ENCODE measurements at places on chromosomes 7 and 10. TPM values are rescaled to one million over a fixed set of nuclear protein-coding genes. Genes with fewer than 3 reads are reported as not detected.

SUGCT gene
- 1.3 TPM for total RNA-seq

PRF1 gene
- total RNA-seq = under 0.01 TPM

ATOH7 gene
- not detected for total RNA-seq

TMEM130 gene
- total RNA-seq = not detected

DNA sequence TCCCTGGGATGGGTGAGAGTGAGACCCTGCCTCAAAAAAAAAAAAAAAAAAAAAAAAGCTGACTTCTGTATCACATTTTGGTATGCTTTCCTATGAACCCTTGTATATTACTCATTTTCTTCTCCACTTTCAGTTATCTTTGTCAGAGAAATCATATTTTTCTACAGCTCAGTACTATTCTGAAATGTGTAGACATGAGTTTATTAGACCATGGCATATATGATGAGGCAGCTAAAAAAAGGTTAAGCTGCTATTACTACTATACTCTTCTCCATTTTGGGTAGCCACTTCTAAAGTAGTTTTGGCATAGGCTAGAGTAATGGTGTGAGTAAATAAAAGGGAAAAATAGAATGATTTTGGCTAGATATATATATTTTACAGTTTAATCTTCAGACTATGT is 53.4 kb downstream of the MLLT10 start:
- no peak overlapping the region for H3K27ac ChIP-seq
- H3K36me3 ChIP-seq = peaks cover 33% of the 10 kb centered on the region
- DNase-seq = no peak
- no peak overlapping the region for H3K4me3 ChIP-seq

- H3K4me1 ChIP-seq = peaks cover 56% of the 10 kb centered on the region
- H3K36me3 ChIP-seq = peaks cover 24% of the 10 kb centered on the region
- DNase-seq = peak; percentile 61
- H3K27me3 ChIP-seq = no peaks in the 10 kb centered on the region
These were observed 1.8 kb downstream of the FRAT2 start for GRCh38 chr10:97332591-97333350.

DNA sequence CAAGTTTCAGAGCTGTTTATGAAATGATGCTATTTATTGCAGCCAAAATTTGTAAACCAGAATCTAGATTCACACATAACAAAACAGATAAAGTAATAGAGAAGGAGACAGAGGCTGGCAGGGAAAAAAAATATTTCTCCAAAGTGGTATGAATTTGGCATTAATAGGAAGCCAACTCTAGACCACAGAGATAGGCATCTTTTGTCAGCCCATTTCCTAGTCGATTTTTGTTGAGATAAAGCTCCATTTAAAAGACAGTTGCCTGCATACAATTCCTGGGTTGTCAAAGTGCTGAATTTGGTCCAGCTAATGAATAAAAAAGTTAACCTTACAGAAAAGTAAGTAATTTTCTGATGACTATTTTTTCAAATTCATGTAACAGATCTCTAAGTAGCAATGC is 219.3 kb downstream of the ELMO1 start:
- no peaks in the 10 kb centered on the region for H3K27me3 ChIP-seq
- no peak for DNase-seq
- H3K4me3 ChIP-seq = no peak overlapping the region
- H3K36me3 ChIP-seq = no peaks in the 10 kb centered on the region

DNA sequence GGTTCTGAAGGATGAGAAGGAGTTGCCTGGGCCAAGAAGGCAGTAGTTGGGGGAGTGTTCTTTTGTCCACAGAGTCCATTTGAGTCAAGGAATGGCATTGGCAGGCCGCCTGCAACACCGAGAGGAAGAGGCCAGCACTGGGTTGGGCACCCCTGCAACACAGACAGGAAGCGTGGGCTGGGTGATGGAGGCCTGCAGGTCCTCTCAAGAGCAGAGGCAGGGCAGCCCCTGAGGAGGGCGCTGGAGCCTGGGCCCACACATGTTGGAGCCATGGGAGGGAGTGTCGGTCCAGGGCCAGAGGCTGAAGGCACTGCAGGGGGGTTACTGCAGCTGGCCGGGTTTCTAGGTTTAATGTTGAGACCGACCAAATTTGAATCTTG is 137.3 kb downstream of the PTPN20 start:
- DNase-seq = peak; percentile 23
- no peak overlapping the region for H3K27ac ChIP-seq
- no peaks in the 10 kb centered on the region for H3K36me3 ChIP-seq
- H3K27me3 ChIP-seq = no peaks in the 10 kb centered on the region

DNA sequence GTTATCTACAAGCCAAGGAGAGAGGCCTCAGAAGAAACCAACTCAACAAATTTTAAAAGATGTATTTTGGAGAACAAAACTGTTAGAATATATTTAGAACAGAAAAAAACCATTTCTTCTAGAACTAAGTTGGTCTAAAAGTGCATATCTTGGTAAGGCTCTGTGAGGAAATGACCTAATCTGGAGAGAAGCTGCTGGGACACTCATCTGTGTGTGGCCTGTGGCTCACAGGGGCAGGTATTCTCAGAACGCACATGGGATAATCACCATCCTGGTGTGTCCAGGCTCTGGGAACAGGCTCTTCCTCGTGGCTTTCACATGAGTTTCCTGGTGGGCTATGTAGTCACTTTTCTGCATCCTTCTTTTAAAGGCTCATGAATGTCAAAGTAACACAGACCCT is 38.1 kb upstream of the PRSS1 start:
- H3K4me3 ChIP-seq = no peak overlapping the region
- no peak overlapping the region for H3K27ac ChIP-seq
- no peaks in the 10 kb centered on the region for H3K27me3 ChIP-seq

DNA sequence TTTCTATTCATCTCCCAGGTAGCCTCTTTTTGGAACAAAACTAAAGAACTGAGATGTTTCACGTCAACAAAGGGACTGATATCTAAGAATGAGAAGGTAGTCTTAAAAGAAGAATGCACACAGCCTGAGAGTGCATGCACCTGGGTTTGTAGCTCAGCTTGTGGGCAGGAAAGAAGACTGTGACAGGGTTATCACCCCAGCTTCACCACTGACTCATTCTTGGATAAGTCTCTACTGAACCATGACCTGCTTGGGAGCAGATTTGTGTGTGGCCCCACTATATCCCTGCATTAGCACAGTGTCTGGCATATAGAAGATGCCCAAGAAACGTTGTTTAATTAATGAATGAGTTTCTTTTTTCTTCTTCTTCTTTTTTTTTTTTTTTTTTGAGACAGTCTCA is 187.5 kb downstream of the GPAM start:
- H3K27ac ChIP-seq = no peak overlapping the region
- H3K36me3 ChIP-seq = no peaks in the 10 kb centered on the region
- DNase-seq = no peak
- H3K27me3 ChIP-seq = no peaks in the 10 kb centered on the region
- H3K4me3 ChIP-seq = no peak overlapping the region

DNA sequence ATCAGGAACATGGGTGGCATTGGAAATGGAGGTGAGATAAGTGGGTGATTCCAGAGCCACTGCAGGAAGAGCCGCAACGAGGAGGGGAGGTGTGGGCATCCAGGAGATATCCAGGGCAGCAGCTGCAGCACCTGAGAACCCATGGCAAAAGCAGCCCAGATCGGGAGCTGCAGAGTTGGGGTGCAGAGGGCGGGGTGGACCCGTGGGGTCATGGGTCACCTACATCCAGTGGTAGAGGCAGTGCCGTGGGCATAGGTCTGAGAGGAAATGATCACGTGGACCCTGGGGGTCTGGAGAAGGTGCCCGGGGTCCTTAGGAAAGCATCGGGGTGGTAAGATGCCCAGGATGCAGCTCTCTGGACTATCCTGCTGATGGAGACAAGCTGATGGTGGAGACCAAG is 530.0 kb downstream of the GLRX3 start:
- no peaks in the 10 kb centered on the region for H3K27me3 ChIP-seq
- no peaks in the 10 kb centered on the region for H3K36me3 ChIP-seq
- DNase-seq = no peak
- no peaks in the 10 kb centered on the region for H3K4me1 ChIP-seq
- no peak overlapping the region for H3K4me3 ChIP-seq

DNA sequence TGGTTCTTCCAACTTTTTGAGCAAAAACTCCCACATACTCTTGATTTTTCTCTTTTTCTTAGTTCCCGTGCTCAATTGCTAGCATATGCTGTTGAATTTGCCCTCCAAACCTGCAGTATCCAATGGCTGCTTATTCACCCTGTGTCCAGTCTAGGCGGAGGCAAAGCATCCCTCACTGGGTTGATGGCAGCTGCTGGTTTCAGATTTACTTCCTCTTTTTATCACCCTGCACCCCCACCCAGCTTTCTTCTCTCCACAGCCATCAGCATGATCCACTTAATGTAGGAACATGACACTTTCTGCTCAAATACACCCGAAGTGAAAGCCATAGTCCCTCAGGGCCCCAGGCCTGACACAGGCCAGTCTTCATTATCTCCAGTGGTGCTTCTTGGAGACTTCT is 87.6 kb upstream of the ADARB2 start:
- H3K27me3 ChIP-seq = peaks cover 5% of the 10 kb centered on the region
- no peak for DNase-seq
- no peaks in the 10 kb centered on the region for H3K4me1 ChIP-seq
- no peaks in the 10 kb centered on the region for H3K36me3 ChIP-seq
- H3K27ac ChIP-seq = no peak overlapping the region

DNA sequence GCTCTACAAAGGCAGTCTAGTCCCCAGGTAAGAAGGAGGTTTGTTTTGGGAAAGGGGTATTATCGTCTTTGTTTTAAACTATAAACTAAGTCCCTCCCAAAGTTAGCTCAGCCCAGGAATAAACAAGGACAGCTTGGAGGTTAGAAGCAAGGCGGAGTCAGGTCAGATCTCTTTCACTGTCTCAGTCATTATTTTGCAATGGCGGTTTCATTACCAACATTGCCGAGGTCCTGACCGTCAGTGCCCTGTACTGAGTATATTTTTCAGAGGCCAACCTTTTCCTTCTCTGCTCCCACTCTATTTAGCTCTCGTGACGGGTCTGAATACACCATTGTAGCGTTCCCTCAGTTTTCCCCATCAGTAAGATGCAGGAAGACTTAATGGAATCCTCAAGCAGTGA is 184.5 kb downstream of the PRKCQ start:
- H3K4me3 ChIP-seq = no peak overlapping the region
- no peaks in the 10 kb centered on the region for H3K27me3 ChIP-seq
- no peaks in the 10 kb centered on the region for H3K36me3 ChIP-seq
- no peak for DNase-seq
- peaks cover 9% of the 10 kb centered on the region for H3K4me1 ChIP-seq

GRCh38 chr10:58937423-58937822 is 239.0 kb upstream of the PHYHIPL start:
- H3K4me1 ChIP-seq = no peaks in the 10 kb centered on the region
- H3K36me3 ChIP-seq = no peaks in the 10 kb centered on the region
- no peak for DNase-seq
- no peak overlapping the region for H3K4me3 ChIP-seq
- H3K27me3 ChIP-seq = no peaks in the 10 kb centered on the region

DNA sequence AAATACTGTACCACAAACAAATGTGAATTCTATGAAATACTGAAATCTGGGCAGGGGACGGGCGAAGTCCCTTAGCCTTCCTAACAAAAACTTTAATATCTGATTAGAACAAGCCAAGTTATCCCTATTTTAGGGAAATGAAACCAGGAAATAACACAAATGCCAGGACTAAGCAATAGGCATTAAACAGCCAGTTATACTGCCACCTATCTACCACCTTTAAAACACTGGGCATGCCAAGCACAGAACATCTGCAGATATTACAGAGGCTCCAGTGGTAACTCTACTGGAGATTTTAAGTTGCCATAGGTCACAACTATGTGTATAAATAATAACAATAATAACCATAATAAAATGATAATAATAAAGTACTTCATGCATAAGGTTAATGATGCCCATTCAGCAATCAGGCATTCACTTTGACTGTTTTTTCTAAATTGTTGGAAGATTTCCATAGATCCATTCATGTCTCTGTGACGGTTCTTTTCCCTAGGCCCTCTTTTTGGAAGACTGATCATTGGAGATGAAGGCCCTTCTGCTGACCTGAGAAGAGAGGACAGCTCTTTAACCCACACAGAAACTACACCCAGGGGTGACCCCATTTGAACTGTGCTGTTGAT is 195.7 kb downstream of the CACNA2D1 start:
- H3K4me1 ChIP-seq = no peaks in the 10 kb centered on the region
- peak; percentile 20 for DNase-seq
- no peaks in the 10 kb centered on the region for H3K27me3 ChIP-seq
- no peak overlapping the region for H3K4me3 ChIP-seq
- H3K27ac ChIP-seq = no peak overlapping the region

DNA sequence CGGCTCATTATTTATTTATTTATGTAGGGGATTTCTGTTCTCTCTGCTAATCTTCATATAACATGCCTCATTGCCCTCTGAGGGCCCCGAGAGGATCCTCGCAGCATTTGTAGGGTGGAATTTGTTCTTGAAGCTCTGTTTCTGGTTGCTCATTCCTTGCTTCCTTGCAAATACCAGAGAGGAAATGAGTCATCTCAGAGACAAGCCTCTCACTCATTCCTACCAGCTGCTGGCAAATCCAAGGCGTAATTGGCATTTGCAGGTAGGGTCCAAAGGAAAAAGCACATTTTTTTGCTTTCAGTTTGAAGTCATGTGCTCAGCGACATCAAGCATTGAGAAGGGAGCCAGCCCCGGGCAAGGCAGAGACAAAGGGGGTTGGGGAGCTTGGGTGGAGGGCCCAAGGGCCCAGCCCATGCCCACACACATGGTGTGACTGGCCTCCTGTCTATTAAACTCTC is 501.6 kb downstream of the GALNT17 start:
- no peaks in the 10 kb centered on the region for H3K36me3 ChIP-seq
- H3K4me3 ChIP-seq = no peak overlapping the region
- no peak overlapping the region for H3K27ac ChIP-seq
- no peaks in the 10 kb centered on the region for H3K27me3 ChIP-seq
- DNase-seq = no peak

Data from stomach (tissue), 19 donors.